ENCODE measurements at places on chromosomes 6 and 20.

- DNase-seq = no peak
Measured at GRCh38 chr6:135826236-135826804, 25.2 kb upstream of the PDE7B start.

DNA sequence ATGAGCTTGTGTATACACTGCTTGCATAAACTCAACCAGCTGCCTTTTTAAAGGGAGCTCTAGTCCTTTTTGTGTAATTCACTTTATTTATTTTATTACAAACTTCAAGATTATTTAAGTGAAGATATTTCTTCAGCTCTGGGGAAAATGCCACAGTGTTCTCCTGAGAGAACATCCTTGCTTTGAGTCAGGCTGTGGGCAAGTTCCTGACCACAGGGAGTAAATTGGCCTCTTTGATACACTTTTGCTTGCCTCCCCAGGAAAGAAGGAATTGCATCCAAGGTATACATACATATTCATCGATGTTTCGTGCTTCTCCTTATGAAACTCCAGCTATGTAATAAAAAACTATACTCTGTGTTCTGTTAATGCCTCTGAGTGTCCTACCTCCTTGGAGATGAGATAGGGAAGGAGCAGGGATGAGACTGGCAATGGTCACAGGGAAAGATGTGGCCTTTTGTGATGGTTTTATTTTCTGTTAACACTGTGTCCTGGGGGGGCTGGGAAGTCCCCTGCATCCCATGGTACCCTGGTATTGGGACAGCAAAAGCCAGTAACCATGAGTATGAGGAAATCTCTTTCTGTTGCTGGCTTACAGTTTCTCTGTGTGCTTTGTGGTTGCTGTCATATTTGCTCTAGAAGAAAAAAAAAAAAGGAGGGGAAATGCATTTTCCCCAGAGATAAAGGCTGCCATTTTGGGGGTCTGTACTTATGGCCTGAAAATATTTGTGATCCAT is 15.3 kb downstream of the TNFAIP3 start:
- no peak for DNase-seq

DNA sequence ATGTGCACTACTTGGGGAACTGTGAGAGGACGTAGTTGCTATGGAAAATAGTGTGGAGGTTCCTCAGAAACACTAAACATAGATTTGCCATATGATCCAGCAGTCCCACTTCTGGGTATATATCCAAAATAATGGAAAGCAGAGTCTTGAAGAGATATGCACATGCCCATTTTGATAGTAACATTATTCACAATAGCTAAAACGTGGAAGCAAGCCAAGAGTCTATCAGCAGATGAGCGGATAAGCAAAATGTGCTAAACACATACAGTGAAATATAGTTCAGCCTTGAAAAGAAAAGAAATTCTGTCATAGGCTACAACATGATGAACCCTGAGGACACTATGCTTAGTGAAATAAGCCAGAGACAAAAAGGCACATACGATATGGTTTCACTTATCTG is 11.1 kb downstream of the SYNDIG1 start:
- DNase-seq = no peak

DNA sequence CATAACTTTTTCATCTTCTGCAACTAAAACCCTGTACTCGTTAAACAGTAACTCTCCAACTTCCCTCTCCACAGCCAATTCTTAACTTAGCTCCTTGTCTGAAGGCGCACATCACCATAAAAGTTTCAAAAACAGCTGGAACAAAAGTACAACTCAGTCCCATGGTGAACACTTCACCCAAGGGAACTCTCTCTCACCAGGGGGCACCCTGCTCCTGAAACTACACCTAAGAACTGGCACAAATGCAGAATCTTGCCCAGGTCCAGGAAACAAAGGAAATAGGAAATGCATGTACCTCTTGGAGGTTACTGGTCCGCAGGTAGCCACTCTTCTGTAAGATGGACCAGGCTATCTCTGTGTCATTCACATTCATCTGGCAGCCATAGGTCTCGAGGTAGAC is 6.6 kb downstream of the CDK5RAP1 start:
- no peak for DNase-seq

DNA sequence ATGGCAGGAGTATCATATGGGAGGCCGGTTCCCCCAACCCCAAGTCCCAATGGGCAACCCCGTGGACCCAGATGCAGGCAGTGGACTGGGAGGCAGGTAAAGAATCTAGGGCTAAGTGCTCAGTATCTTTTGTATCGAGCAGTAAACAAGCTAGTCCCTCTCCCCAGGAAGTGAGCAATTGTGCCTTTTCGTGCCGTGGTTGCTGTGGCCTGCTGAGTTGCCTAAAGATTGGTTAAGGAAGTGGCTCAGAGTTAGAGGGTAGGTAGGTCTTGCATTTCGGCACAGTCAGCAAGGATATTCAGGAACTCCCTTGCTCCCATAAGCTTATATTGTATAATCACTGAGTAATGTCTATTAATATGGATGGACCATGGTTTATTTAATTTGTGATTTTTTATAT is 1.3 kb upstream of the DNAH8 start:
- DNase-seq = peak; percentile 9

DNA sequence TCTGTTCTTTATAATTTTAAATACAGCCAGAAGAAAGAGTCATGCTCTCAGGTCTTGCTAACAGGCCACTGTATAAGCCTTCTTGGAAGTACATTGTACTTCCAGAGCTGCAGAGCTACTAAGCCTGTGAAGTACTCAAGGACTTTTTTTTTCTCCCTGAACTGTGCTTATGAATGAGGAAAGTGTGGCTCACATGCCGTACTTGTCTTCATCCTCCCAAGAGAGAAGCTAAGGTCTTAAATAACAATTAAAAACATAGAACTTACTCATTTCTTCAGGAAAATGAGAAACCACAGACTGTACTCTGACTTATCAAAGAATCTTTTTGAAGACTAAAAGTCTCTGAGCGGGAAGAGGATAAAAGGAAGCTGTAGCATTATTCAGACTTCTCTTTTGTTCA is 218.3 kb downstream of the HTR1B start:
- DNase-seq = no peak

- peak; percentile 96 for DNase-seq
Measured at GRCh38 chr20:373171-373890, 7.2 kb upstream of the TRIB3 start.

- no peak for DNase-seq
Measured at GRCh38 chr20:10239954-10240353, 21.3 kb downstream of the SNAP25 start.

DNA sequence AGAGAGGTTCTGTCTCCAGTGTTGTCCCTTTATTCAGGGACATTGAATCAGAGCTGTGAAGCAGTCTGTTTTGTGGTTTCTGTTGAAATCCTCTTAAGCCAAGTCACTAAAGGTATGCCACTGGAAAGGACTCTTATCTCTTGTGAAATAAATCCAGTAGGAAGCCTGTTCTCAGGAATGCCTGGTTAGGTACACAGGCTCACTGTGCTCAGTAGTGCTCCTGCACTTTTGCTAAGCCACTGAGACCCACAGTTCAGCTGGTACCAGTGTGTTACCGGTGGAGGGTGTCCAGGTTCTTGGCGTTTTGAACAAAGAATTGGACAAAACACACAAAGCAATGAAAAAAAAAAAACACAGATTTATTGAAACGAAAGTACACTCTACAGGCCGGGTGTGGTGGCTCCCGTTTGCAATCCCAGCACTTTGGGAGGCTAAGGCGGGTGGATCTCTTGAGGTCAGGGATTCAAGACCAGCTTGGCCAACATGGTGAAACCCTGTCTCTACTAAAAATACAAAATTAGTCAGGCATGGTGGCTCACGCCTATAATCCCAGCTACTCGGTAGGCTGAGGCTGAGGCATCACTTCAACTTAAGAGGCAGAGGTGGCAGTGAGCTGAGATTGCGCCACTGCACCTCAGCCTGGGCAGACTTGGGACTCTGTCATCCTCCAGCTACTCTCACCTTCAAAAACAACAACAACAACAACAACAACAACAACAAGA is 186.1 kb downstream of the JARID2 start:
- peak; percentile 41 for DNase-seq

DNA sequence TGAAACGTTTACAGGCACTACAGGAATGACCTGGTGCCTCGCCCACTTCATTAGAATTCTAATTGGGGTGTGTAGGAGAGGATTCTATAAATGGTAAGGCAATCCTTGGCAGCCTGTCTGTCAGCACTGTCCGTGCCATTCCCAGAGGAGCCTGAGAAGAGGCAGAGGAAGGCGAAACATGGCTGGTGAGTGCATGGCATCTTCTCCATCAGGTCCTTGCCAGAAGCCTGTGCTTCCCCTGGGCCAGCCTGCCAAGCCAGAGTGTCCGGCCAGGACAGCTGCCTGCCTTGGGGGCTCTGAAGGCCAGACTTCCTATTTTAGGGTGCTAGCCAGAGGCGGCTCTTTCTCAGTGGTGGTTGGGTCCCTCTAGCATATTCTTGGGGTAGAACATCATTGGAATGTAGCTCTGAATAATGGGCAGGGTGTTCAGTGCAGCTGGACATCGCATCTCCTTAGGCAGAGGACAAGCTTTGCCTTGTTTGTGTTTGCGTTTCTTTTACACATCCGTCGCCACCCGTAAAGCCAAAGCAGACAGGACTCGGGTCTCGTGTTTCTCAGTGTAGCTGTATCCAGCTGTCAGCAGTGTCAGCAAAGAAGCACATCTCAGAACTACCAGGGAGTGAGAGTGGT is at the start of gene TGM3:
Gene TGM3 (plus strand): TSS at position 116 of the 630 bp plus-strand sequence. CDS start 63 bp downstream, at position 179.
- no peak for DNase-seq

Data from inflammatory macrophage treated with lipopolysaccharide for 1 hour (primary cell).